Left ventricle myocardium superior (tissue), 1 donor: ENCODE measurements at places on chromosomes 3 and 15. TPM values are rescaled to one million over a fixed set of nuclear protein-coding genes. Genes with fewer than 3 reads are reported as not detected.

DNA sequence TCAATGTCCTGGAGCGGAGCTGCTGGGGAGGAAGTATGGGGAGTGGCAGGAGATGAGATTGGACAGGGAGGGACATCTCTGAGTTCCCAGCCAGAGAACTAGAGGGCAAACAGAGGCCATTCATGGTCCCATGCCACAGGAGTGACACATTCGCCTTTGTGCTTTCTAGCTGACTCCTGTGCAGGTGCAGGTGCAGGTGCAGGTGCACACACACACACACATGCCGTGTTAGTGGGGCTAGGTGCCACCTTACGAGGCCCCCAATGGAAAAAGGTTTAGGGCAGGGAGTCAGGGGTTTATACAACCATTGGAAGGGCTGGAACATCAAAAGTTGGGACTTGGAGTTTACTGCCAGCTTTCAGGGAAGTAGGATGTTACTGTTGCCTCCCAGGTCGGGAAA is 52.0 kb downstream of the TPRA1 start:
- no peak for DNase-seq

GRCh38 chr3:148360051-148360450 is 337.7 kb upstream of the AGTR1 start:
- DNase-seq: no peak

- no peak for DNase-seq
Measured at GRCh38 chr3:13714251-13714916, 165.5 kb downstream of the FBLN2 start.

DNA sequence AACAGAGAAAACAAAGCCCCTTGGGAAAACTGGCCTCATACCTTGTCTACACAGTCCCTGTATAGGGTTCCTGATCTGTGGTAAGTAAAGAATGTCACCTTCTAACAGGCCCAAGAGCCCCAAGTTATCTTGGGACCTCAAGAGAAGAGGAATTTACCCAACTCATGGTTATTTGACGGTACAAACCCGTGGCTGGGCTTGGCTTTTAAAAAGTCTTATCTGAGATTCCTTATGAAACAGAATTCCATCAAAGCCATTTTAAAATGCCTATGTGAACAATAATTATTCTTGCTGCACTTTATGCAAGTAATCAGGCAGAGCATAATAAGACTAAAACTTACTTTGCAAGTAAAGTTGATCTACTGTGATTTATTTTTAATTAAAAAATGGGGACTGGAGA is 13.9 kb upstream of the SORD start:
- no peak for DNase-seq

- DNase-seq: peak; percentile 14
Measured at GRCh38 chr3:46910166-46910760, 32.7 kb downstream of the PTH1R start.

DNA sequence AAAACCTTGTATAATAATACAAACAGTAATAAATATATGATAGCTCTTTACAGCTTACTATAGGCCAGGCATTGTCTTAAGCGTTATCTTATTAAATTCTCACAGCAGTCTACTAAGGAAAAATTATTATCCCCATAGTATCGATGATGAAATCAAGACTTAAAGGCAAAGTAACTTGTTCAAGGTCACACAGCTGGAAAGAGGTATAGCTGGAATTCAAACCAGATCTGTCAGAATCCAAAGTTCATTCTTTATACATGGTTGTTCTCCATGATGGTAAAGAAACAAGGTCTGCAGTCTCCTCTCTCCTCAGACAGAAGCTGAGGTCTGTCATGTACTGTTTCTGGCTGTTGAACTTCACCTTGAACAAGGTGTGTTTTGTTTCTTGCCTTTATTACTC is 15.4 kb upstream of the SLC22A13 start:
- no peak for DNase-seq

GNAT1 gene
- not detected for total RNA-seq
